ENCODE measurements at places on chromosomes 7 and 10.

- no peak for DNase-seq
Observed at GRCh38 chr7:80736371-80737125, 98.1 kb downstream of the CD36 start.

- no peak for DNase-seq
Observed at GRCh38 chr7:150811-151221, 41.6 kb upstream of the FAM20C start.

- DNase-seq = no peak
Observed at GRCh38 chr10:77105761-77106221, 531.8 kb downstream of the KCNMA1 start.

GRCh38 chr7:127838816-127839415, 186.9 kb downstream of the SND1 start:
- no peak for DNase-seq

GRCh38 chr10:110918269-110918642, 724 bp downstream of the BBIP1 start:
- DNase-seq = peak; percentile 86

- no peak for DNase-seq
Observed at GRCh38 chr10:110810625-110811024, 61.1 kb upstream of the PDCD4 start.

DNA sequence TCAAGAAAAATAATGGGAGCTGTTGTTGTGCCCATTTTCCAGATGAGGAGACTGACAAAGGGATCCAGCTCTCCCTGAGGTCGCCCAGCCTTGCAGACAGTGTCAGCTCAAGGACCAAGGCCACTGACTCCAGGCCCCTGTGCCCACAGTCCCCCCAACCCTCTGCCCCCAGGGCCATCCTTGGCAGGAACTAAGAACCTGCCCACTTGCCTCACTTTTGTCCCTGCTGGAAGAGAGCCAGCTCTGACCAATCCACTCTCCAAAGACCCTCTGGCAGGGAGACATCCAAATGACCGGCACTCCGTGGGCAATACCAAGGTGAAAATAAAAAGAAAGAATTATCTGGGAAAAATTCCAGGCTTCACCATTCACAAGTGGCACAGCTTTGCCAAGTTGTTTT, 101.3 kb downstream of the TCERG1L start:
- DNase-seq = no peak

GRCh38 chr7:74525881-74526280, 72.2 kb downstream of the GTF2IRD1 start:
- DNase-seq = no peak

- DNase-seq = no peak
Observed at GRCh38 chr7:114426382-114426781, 11.8 kb downstream of the FOXP2 start.

DNA sequence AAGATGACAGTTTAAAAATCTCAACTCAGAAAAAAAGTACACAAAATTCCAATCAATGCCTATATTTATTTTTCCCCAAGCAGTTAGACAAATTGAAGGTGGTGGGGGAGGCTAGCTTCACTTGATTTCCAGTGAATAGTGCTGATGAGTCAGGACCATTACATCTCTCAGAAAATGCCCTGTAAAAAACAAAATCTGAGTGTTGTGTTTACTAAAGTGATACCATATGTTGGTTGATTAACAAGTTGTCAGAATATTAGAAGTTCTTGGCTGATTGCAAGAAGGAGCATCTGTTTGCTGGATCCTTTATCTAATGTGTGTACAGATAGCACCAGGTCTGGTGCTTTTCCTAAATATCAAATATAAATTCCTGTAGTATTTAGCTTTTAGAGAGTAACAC, 31.3 kb upstream of the KIAA1217 start:
- no peak for DNase-seq

- DNase-seq = no peak
Observed at GRCh38 chr7:106283501-106283830, 1.3 kb downstream of the NAMPT start.

GRCh38 chr10:5559642-5560141, 34.9 kb downstream of the CALML3 start:
- DNase-seq = no peak

GRCh38 chr7:82740246-82740848, 296.8 kb upstream of the CACNA2D1 start:
- DNase-seq = peak; percentile 43

- DNase-seq = peak; percentile 36
Observed at GRCh38 chr10:90167174-90168064, 466.0 kb downstream of the KIF20B start.

GRCh38 chr10:100614429-100615095, 78.8 kb downstream of the HIF1AN start:
- DNase-seq = no peak

- DNase-seq = no peak
Observed at GRCh38 chr10:124035928-124036558, 57.4 kb downstream of the CHST15 start.

DNA sequence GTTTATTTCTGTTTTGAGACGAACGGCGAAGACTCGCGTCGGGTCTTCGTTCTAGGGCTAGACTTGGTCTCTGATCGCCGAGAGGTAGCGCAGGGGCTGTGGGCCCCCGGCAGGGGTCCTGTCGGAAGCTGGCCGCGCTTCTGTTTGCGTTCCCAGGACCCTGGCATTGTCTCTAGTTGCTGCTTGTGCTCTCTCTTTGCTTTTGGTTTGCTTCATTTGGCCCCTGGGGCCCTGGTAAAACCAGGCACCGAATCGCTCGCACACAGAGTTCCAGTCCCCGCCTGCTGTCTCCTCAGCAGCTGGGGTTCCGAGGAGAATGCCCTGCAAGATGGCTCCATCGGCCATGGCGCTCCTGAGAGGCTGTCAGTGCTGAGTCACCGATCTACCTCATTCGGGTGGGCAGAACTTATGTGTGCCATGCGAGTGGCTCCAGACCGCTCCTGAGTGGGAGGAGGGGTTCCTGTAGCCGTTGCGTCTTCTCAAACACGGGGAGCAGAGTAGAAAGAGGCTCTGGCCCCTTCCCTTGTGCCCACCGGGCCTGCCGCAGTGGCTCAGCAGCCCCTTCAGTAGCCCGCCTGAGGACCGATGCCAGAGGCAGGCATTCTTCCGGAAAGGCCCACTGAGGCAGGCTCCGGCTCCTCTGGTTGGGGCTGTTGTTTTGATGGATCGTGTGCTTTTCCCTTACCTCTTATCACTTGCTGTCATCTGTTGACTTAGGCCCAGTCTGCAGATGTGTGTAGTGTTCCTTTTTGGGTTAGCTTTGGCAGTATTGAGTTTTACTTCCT, 826 bp downstream of the CHPF2 start:
- peak; percentile 51 for DNase-seq

DNA sequence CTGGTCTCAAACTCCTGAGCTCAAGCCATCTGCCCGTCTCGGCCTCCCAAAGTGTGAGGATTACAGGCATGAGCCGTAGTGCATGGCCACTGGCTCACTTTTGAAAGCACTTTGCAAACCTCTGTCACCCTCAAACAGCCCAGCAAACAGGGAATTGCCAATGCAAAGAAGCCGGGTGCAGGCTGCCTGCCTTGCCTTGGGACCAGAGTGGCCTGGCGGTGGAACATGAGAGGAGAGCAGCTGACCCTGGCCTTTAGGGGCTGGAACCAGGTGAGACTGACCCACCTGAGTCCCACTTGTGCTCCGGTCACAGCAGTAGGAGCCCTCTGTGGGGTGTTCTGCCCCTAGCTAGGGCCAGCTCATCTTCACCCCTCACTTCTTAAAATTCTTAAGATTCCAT, 237.1 kb upstream of the GALNT17 start:
- DNase-seq = no peak
